ENCODE measurements at places on chromosomes 5 and 9. TPM values are rescaled to one million over a fixed set of nuclear protein-coding genes. Genes with fewer than 3 reads are reported as not detected.

ZNF483 gene
- total RNA-seq: 45.7 TPM

GABRG2 gene
- total RNA-seq: 28.5 TPM

CDC20B gene
- 0.31 TPM for total RNA-seq

OTP gene
- total RNA-seq: not detected

KIF20A gene
- total RNA-seq: 6.3 TPM

CDH9 gene
- 14.7 TPM for total RNA-seq

DPYSL3 gene
- total RNA-seq: 1,294 TPM

RNF180 gene
- 78.9 TPM for total RNA-seq

PIK3R1 gene
- 116 TPM for total RNA-seq

HTR4 gene
- total RNA-seq: 0.31 TPM

TAF11L5 gene
- total RNA-seq: not detected

SGCD gene
- 7.8 TPM for total RNA-seq

KIF3A gene
- total RNA-seq: 98.9 TPM

RNF20 gene
- total RNA-seq: 36.6 TPM

NEK6 gene
- total RNA-seq: 29.4 TPM

SLC25A2 gene
- 0.63 TPM for total RNA-seq

GTF3C4 gene
- total RNA-seq: 25.7 TPM

ADCY2 gene
- 23.2 TPM for total RNA-seq

DMRT2 gene
- not detected for total RNA-seq

LURAP1L gene
- total RNA-seq: 1.3 TPM

PCDHB2 gene
- total RNA-seq: 20.3 TPM

ADAMTS16 gene
- total RNA-seq: 3.4 TPM

GPR151 gene
- under 0.01 TPM for total RNA-seq

SIT1 gene
- not detected for total RNA-seq

SPATA31D4 gene
- not detected for total RNA-seq

IL3 gene
- not detected for total RNA-seq

DAP gene
- total RNA-seq: 20.0 TPM

TMEM215 gene
- 0.31 TPM for total RNA-seq

GTF2H2 gene
- total RNA-seq: 54.5 TPM

PLGRKT gene
- total RNA-seq: 16.0 TPM

PAM gene
- 121 TPM for total RNA-seq

ANXA2R gene
- 2.5 TPM for total RNA-seq

ENTR1 gene
- 36.3 TPM for total RNA-seq

FOXD4L4 gene
- 1.6 TPM for total RNA-seq

Data from parietal lobe (tissue), 2 donors.